ENCODE measurements at places on chromosomes 5 and 9.

GRCh38 chr9:127004946-127005769 lies 90.6 kb downstream of the RALGPS1 start:
- DNase-seq = peak; percentile 39

GRCh38 chr9:124818431-124819281 lies 34.6 kb upstream of the WDR38 start:
- no peak for DNase-seq

DNA sequence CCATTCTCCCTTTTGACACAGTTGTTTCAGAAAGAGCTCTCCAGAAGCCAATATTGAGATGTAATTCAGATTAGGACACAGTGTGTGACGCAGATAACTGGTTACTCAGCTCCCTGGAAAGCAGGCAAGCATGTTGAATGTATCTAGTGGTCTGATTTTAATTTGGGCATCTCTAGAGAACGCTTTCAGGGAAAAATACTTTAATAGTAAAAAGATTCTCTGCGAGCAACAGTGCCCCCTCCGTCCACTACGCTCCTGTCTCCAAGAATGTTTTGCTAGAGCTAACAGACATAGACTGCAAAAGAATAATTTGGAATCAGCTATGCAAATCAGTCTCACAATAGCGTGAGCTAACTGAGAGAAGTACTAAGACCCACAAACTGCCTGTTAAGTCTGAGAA lies 23.3 kb downstream of the CFAP90 start:
- no peak for DNase-seq

- DNase-seq = no peak
Measured at GRCh38 chr5:135174315-135175096, 140.5 kb upstream of the PITX1 start.

DNA sequence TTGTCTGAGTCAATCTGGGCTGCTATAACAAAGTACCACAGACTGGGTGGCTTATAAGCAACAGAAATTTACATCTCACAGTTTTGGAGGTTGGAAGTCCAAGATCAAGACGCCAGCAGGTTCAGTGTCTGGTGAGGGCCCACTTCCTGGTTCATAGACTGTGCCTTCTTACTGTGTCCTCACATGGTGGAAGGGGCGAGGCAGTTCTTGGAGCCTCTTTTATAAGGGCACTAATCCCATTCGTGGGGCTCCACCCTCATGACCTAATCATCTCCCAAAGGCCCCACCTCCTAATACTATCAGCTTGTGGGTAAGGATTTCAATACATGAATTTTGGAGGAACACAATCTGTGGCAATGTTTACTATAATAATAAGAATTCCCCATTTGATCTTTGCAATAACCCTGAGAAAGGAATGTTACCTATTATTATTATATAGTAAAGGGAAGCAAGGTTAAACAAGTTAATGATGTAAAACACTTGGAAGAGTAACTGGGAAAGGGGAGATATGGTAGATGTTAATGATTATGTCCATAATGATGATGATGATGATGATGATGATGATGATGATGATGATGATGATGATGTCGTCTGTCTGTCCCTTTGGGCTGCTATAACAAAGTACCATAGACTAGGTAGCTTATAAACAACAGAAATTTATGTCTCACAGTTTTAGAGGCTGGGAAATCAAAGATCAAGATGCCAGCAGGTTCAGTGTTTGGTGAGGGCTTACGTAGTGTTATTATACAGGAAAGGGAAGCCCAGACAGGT lies 40.8 kb downstream of the WHRN start:
- DNase-seq = no peak

GRCh38 chr5:1478271-1479035 lies 33.2 kb upstream of the SLC6A3 start:
- no peak for DNase-seq

- no peak for DNase-seq
Measured at GRCh38 chr5:8675182-8675581, 806.2 kb downstream of the MTRR start.

- no peak for DNase-seq
Measured at GRCh38 chr5:128469912-128470311, 68.1 kb downstream of the FBN2 start.

DNA sequence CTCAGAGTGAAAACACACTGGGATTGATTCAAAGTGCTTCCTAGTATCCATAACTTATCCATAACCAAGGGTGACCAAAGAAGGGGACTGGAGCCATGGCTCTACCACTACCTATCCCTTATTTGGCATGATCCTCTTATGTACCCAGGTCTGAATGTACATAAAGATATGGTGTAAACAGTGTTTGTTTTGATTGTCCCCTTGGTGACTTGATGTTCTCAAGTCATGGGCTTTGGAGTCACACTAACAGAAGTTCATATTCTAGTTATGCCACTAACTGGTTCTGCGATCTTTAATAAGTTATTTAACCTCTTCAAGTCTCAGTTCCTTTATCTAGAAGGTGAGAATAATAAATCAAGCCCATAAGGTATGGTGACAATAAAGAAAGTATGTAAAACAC lies 283.4 kb upstream of the PTGER4 start:
- DNase-seq = no peak

GRCh38 chr9:109780453-109781033 lies 545 bp downstream of the PALM2AKAP2 start:
- DNase-seq = no peak

GRCh38 chr9:135756576-135756975 lies 54.6 kb downstream of the KCNT1 start:
- DNase-seq = no peak

DNA sequence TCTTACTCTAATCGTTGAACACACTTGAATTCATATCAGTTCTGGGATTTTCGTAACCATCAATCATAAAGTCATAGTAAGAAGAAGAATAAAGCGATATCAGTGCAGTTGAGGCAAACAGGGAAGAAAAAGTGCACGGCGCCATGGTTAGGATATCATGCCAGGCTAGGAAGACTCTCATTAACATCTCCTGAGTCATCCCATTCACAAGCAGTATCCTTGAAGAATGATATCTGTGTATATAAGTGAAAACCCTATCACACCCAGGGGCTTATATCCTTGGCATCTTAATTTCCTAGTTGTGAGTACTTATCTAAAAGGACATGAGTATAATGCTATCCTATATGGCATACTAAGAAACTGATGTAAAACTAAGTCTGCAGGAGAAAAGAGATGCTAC lies 38.6 kb downstream of the NFIB start:
- no peak for DNase-seq

Measured in stimulated activated CD8-positive, alpha-beta memory T cell treated with anti-CD3 and anti-CD28 coated beads, Interleukin-4, amount 100 ng/mL, for 1 hour (primary cell).